ENCODE measurements at places on chromosomes 3 and 15.
A peak's percentile ranks its signal among the peaks of the same experiment; 100 is the strongest.

GRCh38 chr15:23912191-23912590 lies 225.1 kb upstream of the NDN start:
- no peak for DNase-seq

DNA sequence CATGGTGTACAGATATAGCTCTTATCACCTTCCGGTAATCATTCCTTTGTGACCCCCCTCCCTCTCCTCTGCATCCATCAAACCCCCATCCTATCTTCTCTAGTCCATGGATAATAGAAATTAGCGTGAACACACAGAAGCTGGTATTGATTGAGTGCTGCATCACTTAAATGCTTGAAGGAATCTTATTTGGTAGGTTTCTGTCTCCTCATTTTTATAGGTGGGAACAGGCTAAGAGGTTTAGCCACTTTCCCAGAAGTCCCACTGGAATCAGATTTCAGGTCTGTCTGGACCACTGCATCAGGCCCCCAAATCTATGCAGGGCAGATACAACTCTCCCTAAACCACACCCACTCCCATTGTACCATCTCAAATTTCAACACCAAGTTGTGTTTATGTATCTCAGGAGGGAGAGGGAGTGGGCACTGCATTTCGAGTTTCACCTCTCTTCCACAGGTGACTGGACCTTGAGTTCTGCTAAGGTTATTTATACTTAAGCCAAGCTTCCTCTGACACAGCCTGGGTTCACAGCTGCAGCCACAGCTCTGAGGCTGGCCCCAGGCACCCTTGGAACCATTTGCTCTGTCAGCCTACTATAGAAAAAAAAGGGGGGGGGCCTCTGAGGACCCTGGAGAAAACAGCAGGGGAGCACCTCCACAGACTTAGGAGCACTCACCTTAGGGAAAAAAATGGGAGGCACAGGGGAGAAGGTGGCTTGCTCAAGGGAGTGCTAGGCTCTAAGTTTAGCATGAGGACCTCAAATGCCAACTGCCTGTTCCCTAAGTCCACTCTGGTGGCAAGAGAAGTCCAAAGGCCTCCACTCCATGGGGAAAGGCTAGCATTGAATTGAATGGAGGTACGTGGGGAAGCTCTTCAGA lies 2.1 kb upstream of the NMB start:
- no peak for DNase-seq

GRCh38 chr3:37787153-37787867 lies 74.4 kb upstream of the CTDSPL start:
- no peak for DNase-seq

- no peak for DNase-seq
These were observed 24.2 kb downstream of the DENND4A start for GRCh38 chr15:65767895-65768294.

DNA sequence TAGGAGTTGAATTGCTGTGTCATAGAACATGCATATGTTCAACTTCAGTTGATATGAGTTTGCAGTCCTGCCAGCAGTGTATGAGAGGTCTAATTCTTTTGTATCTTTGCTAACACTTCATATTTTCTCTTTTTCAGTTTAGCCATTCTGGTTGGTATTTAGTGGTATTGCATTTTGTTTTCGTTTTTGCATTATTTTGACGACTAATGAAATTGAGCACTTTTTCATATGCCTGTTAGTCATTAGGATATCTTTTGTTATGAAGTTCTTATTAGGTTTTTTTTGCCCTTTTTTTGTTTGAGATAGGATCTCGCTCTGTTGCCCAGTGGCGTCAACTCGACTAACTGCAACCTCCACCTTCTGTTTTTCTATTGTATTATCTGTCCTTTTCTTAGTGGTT lies 9.2 kb downstream of the TRIP4 start:
- no peak for DNase-seq

DNA sequence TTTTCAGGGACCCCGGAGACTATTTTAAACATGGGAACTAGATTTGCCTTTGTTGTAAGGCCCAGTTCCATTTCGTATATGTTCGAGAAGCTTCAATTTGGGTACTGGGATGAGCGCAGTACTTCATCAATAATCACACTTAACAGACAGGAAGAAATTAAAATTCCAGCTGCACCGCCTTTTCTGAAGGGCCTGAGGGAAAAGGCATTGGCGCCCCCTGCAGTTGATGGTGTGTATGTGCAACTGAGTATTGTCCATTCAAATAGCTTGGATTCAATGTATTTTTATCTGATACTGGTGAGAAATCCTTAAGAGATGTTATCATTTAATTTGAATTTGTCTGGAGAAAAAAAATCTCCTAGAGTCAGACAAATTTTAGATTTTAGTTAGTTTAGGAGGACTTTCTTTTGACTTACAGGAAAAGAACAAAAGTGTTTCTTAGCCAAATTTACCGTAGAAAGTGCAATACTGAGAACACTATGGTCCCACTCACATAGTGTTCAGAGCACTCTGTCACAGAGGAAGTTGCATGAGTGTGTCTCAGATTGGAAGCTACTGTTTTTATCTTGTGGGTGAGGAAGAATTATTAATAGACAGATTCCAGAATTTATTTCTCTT lies 5.4 kb upstream of the ALDH1A2 start:
- peak; percentile 79 for DNase-seq

DNA sequence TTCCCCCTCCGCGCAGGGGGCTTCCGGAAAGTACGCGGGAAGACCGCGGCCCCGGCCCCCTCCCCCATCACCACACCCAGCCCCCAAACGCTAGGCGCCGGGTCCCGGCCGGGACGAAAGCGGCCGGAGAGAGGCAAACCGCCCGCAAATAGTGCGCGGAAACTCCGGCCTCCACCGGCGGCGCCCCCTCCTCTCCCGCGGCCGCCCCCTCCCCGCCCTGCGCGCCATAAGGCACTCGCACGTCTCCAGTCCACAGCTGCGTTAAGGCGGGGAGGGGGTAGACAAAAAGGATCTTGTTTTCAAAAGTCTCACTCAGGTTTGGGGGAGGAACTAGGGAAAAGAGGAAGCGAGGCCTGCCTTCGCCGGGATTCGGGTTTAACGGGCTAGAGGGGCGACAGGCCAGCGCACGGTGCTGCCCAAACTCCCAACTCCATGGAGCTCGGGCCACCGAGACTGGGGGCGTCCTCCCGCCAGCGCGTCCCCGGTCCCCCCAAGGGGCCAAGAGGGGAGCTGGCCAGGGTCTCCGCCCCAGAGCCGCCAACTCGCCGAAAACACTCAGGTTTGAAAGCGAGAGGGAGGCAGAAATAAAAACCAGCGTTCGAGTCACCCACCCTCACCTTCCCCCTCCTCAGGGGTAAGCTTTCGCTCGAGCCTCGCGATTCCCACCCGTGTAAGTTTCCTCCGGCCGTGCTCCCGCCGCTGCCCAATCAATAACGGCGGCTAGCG lies 1.8 kb downstream of the ANP32A start:
- peak; percentile 75 for DNase-seq

GRCh38 chr3:62214850-62215249 lies 158.5 kb downstream of the FEZF2 start:
- no peak for DNase-seq

DNA sequence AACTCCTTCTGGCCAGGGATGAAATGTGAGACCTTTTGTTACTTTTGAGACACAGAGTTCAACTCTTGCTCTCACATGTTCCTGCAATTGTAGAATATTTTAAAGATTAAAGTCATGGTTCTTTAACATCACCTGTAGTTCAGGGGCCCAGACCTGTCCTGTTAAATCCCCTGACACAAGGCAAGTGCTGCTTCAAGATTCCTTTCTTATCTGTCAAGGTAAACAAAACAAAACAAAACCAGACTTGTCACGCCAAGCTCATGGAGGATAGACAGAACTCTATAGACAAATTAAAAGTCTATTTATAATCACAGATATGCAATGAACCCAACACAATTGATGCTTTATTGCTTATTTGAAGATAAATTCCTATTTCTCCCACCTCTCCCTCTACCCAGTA lies 48.6 kb upstream of the NEDD4 start:
- no peak for DNase-seq

- DNase-seq: no peak
These were observed 177.9 kb upstream of the TLE3 start for GRCh38 chr15:70275461-70276138.

DNA sequence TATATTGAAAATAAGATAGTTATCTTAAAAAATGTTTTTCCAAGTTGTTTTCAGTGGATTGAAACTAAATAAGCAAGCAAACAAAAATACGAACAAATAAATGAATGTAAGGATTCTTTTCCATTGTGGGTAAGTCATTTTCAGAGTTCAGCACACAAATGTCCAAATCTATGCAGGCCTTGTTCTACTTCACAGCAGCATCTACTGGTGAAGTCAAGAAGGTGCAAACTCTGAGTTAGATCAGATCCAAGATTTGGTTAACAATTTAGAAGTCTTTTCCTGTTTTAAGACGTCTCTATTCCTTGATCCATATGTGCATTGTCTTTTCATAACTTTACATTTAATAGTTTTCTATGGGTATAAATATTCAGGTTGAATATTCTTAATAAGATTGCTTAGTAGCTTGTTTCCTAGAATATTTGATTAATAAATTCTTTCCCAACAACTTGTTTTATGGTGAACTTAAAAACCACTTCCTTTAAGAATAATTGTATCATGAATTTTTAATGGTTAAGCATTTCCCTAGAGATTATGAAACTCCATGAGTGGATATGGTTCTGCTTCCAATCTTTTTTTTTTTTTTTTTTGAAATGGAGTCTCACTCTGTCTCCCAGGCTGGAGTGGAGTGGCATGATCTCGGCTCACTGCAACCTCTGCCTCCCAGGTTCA lies 10.5 kb downstream of the PTX3 start:
- no peak for DNase-seq

DNA sequence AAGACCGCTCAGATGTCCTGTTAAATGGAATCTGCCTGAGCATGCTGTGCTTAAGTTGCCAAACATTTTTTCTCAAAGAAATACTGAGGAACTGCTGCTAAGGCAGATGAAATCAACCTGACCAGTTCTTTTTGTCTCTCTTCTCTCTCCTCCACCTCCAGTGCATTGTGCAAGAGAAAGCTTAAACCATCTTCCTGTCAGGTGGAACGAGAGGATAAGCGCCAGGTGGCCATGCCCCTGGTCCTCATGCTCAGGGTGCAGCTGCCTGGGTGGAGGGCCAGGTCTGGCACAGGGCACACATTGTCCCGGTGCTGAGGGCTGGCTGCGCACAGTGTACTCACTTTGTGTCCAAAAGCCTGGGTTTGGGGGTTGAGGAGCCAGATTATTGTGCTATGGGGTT lies 176.2 kb upstream of the TP63 start:
- no peak for DNase-seq

GRCh38 chr3:17724948-17725347 lies 17.5 kb downstream of the TBC1D5 start:
- no peak for DNase-seq
